ENCODE measurements at places on chromosomes 12 and 14.

DNA sequence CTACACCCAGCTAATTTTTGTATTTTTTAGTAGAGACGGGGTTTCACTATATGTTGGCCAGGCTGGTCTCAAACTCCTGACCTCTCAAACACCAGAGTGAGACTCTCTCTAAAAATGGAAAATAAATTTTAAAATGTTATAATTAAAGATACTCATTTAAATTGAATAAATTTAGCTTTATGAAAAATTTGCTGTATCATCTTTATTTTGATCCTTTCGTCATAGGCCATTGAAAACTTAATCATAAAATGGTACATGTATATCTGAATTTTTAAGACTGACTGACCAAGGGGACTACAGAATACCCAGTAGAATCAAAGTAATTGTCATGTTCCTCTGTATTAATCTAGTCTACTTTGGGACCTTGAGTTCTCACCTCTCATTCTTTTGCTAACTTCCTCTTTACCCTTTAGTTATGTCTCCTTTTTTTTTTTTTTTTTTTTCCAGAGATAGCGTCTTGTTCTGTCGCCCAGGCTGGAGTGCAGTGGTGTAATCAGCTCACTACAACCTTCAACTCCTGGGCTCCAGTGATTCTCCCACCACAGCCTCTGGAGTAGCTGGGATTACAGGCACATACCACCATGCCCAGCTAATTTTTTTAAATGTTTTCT lies 9.5 kb downstream of the RAB5B start:
- no peak for DNase-seq

DNA sequence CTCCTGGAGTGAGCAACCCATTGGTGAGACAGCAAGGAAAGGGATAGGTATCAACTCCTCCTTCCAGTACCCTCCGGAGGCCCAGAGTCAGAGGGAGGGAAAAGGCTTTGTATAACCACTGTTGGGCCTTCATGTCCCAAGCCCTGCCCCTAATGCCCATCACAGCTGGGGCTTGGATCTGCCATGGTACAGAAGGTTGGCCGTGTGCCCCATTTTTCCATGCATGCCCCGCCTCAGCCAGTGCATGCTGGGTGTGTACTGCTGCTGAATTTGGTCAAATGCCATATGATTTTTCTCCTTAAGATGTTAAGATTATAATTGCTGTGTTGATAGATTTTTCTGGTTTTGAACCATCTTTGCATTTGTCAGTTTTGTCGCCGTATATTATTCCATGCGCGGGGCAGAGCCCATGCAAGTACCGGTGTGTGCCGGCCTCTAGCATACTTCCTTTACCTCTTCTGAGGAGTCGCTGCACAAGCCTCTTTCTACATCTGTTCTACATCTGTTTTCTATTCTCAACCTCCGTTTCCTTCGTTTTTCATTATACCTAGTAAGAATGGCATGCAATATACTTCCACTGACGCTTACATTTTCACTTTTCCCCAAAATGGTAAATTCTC lies 26.6 kb downstream of the PPP2R5C start:
- DNase-seq = no peak

GRCh38 chr14:73125169-73125588 lies 11.1 kb upstream of the PSEN1 start:
- DNase-seq = no peak

GRCh38 chr12:22046968-22047390 lies 961 bp downstream of the CMAS start:
- DNase-seq = no peak

DNA sequence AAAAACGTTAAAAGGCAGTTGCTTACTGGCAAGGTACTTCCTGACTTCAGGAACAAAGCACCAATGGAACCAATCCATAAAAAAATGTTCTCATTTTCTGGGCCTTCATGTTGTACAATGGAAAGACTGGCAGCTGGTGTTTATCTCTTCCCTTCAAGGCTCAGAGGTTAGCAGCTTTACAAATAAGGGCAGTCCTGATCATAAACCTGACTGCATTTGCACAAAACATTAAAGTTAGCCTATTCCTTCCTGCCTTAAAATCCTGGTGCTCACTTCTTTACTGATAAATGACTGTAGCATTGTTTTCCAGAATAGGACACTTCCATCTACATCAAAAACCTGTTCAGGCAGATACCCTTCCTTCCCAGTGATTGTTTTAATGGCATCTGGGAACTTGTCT lies 19.2 kb downstream of the IL26 start:
- no peak for DNase-seq

- DNase-seq = no peak
Observed at GRCh38 chr12:130701402-130701744, 14.7 kb downstream of the RIMBP2 start.

GRCh38 chr12:6426882-6427671 lies 17.7 kb upstream of the CD27 start:
- DNase-seq = no peak

- DNase-seq = no peak
Observed at GRCh38 chr12:132302466-132303358, 26.7 kb downstream of the GALNT9 start.

GRCh38 chr12:28021704-28022103 lies 49.2 kb upstream of the PTHLH start:
- no peak for DNase-seq

GRCh38 chr12:92556141-92556540 lies 146.6 kb upstream of the PLEKHG7 start:
- DNase-seq = no peak

DNA sequence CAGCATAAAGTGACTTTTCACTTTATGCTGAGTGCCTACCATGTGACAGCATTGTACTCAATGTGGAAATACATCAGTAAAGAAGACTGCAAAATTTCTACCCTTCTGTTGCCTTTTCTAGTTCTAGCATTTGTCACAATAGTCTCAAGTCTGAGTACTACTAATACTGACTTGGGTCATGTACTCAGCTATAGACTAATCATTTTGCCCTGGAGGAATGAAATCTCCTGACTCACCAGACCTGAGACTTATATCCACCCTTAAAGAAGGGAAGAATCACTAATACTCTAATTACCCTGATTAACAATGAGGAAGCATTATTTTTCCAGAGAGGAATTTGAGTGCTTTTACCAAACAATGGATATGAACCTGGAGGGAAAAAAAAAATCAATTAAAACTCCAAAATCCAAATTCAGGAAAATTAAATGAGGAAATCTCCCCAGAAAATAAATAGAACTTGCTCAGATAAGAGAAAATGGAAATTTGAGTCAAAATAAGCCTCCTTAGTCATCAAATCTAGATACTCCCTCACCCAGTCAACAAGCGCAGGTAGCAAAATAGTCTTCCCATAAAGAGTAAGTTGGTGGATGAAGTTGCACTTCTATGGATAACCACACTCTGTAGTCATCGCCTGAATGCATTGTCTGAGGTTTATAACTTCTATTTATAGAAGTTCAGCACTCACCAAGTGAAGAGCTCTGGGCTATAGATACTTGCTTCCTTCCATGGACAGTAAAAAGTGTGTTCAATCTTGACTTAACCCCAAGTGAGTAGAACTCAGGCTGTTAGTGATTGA lies 386.6 kb downstream of the SYT1 start:
- no peak for DNase-seq

- peak; percentile 10 for DNase-seq
Observed at GRCh38 chr12:30753751-30754382, 884 bp downstream of the CAPRIN2 start.

GRCh38 chr12:28540324-28540714 lies 350.1 kb downstream of the CCDC91 start:
- peak; percentile 12 for DNase-seq

GRCh38 chr12:33588725-33589405 lies 149.2 kb upstream of the SYT10 start:
- no peak for DNase-seq

GRCh38 chr14:24179294-24179960 lies 7.5 kb downstream of the REC8 start:
- no peak for DNase-seq

- DNase-seq = no peak
Observed at GRCh38 chr12:26721800-26722199, 111.2 kb downstream of the ITPR2 start.

- DNase-seq = no peak
Observed at GRCh38 chr12:109596418-109597244, 23.0 kb downstream of the MVK start.

GRCh38 chr14:91223028-91223783 lies 21.3 kb downstream of the GPR68 start:
- no peak for DNase-seq

DNA sequence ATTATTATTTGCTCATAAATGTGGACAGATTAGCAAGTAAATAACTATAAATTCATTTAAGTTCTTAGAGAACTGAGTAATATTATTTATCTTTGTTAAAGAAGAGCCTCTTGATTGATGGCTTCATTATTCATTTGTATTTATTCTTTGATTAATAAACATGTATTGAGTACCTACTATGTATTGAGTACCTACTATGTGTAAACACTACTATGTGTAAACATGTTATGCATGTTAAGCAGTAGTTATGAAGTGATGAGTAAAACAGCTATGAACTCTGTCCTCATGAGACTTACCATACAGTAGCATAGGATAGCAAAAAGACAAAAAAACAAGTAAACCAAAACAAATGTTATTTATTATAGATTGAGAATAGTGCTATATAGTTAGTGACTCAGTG lies 61.9 kb downstream of the MNAT1 start:
- no peak for DNase-seq

GRCh38 chr12:77973579-77973978 lies 142.9 kb downstream of the NAV3 start:
- no peak for DNase-seq

DNA sequence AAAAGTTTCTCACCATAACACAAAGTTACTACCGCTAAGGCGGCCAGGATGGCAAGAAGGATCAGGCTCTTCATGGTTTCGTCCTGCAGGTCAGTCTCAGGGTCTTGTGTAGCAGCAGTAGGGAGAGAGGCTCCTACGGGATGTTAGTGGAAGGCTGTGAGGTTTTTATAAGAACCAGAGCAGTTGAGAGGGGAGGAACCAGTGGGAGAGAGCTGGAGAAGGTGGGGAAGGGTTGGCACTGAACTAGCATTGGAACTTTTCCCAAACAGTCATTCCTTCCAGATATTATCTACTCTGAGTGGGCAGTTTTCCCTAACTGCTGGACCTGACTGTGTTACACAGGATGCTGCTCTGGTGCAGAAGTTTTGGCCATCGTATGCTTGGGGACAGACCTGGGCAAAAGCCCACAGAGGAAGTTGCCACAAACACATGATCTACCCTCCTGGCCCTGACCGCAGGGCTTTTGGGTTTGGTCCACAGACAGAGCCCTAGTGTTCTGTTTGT lies at the start of gene MGP:
Gene MGP, minus strand, starts transcription at position 137 of the 504 bp plus-strand sequence. Its CDS starts 63 bp downstream, at position 74.
- DNase-seq = no peak

DNA sequence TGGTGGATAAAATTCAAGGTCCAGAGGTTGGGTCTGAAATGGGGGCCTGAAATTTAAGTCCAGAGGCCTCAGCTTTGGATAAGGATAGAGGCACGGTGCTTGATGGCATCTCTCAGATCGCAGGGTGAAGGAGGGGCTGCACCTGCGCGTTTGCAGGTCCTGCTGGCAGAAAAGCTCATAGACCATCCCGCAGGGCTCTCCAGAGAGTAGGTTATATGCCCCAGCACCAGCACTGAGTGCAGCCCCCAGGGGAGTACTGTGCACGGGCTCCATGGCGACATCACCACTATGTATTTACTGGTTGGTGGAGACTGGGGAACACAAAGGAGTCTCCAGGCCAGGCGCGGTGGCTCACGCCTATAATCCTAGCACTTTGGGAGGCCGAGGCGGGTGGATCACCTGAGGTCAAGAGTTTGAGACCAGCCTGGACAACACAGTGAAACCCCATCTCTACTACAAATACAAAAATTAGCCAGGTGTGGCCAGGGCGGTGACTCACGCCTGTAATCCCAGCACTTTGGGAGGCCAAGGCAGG lies 4.3 kb upstream of the CD63 start:
- no peak for DNase-seq

DNA sequence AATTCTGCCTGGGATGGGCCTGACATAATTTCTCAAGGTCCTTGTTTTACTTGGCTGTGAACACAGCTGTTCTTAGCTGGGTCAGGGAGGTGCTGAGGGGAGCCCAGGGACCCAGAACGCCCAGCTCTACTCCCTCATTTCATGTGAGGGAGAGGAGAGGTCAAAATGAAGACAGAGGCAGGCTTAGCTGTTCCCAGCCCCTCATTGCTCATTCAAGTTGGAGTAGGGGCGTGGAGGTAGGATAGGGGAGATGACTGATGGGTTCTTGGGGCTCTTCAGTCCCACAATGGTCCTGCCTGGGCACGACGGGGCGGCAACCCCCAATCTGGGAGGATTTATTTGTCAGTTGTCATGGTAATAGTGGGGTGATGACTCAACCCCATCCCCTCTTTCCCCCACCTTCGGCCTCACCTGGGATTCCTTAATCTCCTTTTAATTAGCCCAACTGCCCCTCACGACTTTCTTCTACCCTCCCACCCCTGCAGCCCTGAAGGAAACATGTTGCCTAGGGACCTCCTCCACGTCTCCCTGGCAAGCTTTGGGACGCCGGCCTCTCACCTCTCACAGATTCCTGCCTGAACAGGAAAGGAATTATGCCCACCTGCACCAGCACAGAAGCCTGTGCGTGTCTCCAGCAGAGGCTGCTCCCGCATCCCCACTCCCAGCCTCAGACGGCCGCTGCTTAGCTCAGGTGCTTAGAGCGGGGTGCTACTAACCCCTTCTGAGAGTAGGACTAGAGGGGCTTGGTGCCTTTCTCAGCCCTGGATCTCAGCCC lies 10.2 kb downstream of the SPRYD3 start:
- no peak for DNase-seq

DNA sequence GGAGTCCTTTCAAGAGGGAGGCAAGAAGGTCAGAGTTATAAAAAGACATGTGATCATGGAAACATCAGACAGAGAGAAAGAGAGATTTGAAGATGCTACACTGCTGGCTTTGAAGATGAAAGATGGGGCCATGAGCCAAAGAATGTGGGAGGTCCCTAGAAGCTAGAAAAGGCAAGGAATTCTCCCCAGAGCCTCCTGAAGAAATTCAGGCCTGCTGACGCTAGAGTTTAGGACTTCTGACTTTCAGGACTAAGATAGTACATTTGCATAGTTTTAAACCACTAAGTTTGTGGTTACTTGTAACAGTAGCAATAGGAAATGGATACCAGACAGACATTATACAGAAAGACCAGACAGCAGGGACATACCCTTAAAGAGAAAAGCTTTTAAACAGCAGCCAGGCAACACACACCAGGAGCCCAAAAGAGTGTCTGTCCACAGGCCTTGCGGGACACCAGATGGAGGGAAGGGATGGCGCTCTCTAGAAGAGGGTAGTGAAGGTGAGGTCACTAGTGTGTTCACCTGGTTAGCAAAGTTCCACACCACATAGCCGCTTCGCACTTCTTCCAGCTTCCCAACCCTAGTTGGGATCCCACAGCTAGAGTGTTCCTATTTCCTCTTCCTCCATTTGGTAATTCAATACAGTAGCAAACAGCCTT lies 29.7 kb upstream of the CEBPE start:
- DNase-seq = no peak

DNA sequence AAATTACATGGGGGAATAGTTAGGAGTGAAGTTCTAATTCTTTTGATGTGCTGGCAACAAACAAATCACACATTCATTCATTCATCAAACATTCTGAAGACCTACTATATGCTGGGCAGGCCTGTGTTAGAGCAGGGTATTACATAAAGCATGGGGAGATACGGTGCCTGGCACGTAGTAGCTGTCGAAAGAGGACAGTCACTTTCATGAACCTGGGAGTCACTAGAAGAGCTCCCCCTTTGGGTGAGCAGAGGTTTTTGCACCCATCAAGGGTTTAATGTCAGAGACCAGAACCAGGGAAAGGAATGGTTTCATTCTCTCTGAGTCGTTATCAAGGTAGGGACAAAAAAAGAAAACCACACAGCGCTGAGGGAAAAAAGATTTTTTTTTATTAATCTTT lies 10.0 kb downstream of the LHX5 start:
- DNase-seq = peak; percentile 56

GRCh38 chr12:70733385-70733784 lies 96.2 kb upstream of the PTPRB start:
- peak; percentile 61 for DNase-seq

- no peak for DNase-seq
Observed at GRCh38 chr12:48696626-48697025, 14.6 kb upstream of the KANSL2 start.
